WTC11 (cell line): ENCODE measurements at places on chromosomes 6 and 20. TPM values are rescaled to one million over a fixed set of nuclear protein-coding genes. Genes with fewer than 3 reads are reported as not detected.

- no peak overlapping the region for H3K4me3 ChIP-seq
- H3K4me1 ChIP-seq, result no peaks in the 10 kb centered on the region
- no peaks in the 10 kb centered on the region for H3K36me3 ChIP-seq
- H3K27me3 ChIP-seq, result no peaks in the 10 kb centered on the region
These were observed 42.2 kb downstream of the PKIB start for GRCh38 chr6:122652431-122652830.

Gene BPIFB4
- not detected in 3 replicates for total RNA-seq

GRCh38 chr6:126773112-126773805 is 345.2 kb upstream of the RSPO3 start:
- DNase-seq, result no peak
- no peaks in the 10 kb centered on the region for H3K36me3 ChIP-seq
- no peak overlapping the region for H3K4me3 ChIP-seq
- H3K4me1 ChIP-seq, result peaks cover 18% of the 10 kb centered on the region
- H3K27me3 ChIP-seq, result peaks cover 6% of the 10 kb centered on the region

DNA sequence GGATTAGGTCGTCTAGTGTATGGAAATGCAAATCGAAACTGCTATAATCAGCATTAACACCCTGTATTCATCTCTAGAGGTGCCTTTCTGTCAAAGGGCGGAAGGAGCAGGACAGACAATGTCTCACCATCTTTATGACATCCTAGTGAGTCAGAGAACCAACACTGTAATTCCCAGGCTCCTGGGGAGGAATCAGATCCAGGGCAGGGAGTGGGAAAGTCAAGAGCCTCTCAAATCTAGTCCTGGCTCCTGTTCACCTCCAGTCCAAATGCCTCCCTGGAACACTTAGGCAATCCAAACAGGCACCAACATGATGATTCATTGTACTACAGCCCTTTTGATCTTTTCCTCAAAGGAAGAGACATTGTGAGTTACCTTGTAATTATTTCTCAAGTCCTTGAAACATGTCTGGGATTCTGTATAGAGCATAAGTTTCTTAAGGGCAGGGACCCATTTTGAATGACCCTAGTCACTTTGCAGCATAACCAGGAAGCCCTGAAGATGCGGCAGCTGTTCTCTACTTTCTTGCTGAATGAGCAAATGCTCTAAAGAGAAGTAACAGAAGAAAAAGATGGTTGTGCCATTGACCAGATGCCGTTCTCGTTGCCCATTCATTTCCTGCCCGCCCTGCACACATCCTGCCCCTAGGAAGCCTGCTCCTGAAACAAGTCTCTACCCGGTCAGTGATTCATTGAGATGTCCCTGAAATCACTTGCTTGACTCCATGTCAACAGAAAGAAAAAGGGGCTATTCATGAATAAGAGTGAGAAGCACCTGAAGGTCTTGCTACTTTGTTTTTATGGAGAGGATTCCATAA is 112.8 kb upstream of the JARID2 start:
- no peak overlapping the region for H3K4me3 ChIP-seq
- H3K4me1 ChIP-seq, result peaks cover 51% of the 10 kb centered on the region
- DNase-seq, result no peak
- H3K27ac ChIP-seq, result no peak overlapping the region
- H3K36me3 ChIP-seq, result no peaks in the 10 kb centered on the region

DNA sequence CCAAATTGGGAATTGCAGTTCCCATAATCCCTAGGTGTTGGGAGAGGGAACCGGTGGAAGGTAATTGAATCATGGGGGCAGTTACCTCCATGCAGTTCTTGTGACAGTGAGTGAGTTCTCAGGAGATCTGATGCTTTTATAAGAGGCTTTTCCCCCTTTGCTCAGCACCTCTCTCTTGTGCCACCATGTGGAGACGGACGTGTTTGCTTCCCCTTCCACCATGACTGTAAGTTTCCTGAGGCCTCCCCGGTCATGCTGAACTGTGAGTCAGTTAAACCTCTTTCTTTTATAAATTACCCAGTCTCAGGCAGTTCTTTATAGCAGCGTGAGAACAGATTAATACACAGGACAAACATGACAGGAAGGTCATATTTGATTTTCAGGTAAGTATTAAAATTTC is 25.3 kb upstream of the HECA start:
- H3K27ac ChIP-seq, result no peak overlapping the region
- peak; percentile 62 for DNase-seq
- 0 out of 2 replicates have a peak, but pooled peaks cover 2% of the 10 kb centered on the region for H3K4me1 ChIP-seq
- no peak overlapping the region for H3K4me3 ChIP-seq
- H3K27me3 ChIP-seq, result no peaks in the 10 kb centered on the region
- no peaks in the 10 kb centered on the region for H3K36me3 ChIP-seq

DNA sequence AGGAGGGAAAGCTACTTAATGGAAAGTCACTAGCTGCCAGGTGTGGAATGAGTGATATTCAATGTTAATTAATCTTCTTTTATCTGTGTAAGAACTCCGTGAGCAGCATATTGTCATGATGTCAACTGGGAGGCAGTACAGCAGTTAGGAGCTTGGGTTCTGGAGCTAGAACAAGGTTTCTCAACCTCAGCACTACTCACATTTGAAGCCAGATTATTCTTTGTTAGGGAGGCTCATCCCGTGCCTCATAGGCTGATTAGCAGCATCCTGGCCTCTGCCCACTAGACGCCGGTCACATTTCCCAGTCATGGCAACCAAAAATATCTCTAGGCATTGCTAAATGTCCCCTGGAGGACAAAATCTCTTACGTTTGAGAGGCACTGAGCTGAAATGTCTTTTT is 41.2 kb downstream of the BCAS1 start:
- H3K4me1 ChIP-seq, result peaks cover 12% of the 10 kb centered on the region
- no peak for DNase-seq
- no peaks in the 10 kb centered on the region for H3K36me3 ChIP-seq
- no peak overlapping the region for H3K27ac ChIP-seq

- no peaks in the 10 kb centered on the region for H3K27me3 ChIP-seq
- no peak overlapping the region for H3K27ac ChIP-seq
- H3K4me1 ChIP-seq, result 0 out of 2 replicates have a peak, but pooled peaks cover 7% of the 10 kb centered on the region
- H3K36me3 ChIP-seq, result no peaks in the 10 kb centered on the region
- no peak for DNase-seq
These were observed 140.8 kb upstream of the PTPN1 start for GRCh38 chr20:50369225-50370035.

GRCh38 chr6:47789553-47789952 is 7.7 kb downstream of the OPN5 start:
- no peaks in the 10 kb centered on the region for H3K36me3 ChIP-seq
- H3K4me3 ChIP-seq, result no peak overlapping the region; the same call in 1 of the 2 replicates
- H3K27me3 ChIP-seq, result peaks cover 92% of the 10 kb centered on the region
- H3K4me1 ChIP-seq, result peaks cover 28% of the 10 kb centered on the region

GRCh38 chr6:90216072-90216977 is 80.3 kb downstream of the BACH2 start:
- no peak overlapping the region for H3K4me3 ChIP-seq
- peak; percentile 20 for DNase-seq
- H3K27ac ChIP-seq, result peak overlapping the region; percentile 61
- H3K4me1 ChIP-seq, result 0 out of 2 replicates have a peak, but pooled peaks cover 7% of the 10 kb centered on the region

Gene CLIC1
- total RNA-seq, result 229 to 244 TPM (median 230 TPM) in 3 replicates

- DNase-seq, result no peak
- H3K27ac ChIP-seq, result no peak overlapping the region
- no peaks in the 10 kb centered on the region for H3K36me3 ChIP-seq
- H3K27me3 ChIP-seq, result no peaks in the 10 kb centered on the region
- no peak overlapping the region for H3K4me3 ChIP-seq
These were observed 62.9 kb upstream of the HBS1L start for GRCh38 chr6:135117413-135117968.

Gene TSPO2
- total RNA-seq, result not detected in 3 replicates

GRCh38 chr6:56852260-56853010 is 102.5 kb upstream of the BEND6 start:
- H3K36me3 ChIP-seq, result peaks cover 4% of the 10 kb centered on the region; the same call in 1 of the 2 replicates
- peak overlapping the region; percentile 96 for H3K27ac ChIP-seq
- no peak for DNase-seq
- peak overlapping the region; percentile 94 for H3K4me3 ChIP-seq
- no peaks in the 10 kb centered on the region; the same call in 1 of the 2 replicates for H3K27me3 ChIP-seq
- peaks cover 47% of the 10 kb centered on the region for H3K4me1 ChIP-seq

Gene ENPP5
- total RNA-seq, result 9.1 to 10.8 TPM (median 9.3 TPM) in 3 replicates

DNA sequence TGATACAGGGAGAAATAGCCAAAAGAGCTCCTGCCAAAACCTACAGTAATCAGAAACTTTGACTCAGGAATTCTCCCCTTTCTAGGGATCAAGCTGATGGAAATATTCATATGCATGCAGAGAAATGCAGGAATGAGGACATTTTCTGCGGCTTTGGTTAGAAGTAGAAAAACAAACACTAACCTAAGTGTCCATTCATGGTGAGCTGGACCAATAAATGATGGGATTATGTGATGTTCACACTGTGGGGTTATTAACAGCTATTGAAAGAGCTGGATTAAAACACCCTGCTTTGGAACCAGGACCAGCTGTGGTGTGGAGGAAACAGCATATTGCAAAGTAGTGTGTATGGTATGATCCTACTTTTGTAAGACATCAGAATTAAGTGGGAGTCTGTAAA is 143.1 kb downstream of the SYCP2 start:
- no peak overlapping the region for H3K4me3 ChIP-seq
- DNase-seq, result no peak
- H3K36me3 ChIP-seq, result peaks cover 16% of the 10 kb centered on the region

GRCh38 chr6:163745536-163746400 is 331.2 kb downstream of the QKI start:
- H3K4me3 ChIP-seq, result no peak overlapping the region

DNA sequence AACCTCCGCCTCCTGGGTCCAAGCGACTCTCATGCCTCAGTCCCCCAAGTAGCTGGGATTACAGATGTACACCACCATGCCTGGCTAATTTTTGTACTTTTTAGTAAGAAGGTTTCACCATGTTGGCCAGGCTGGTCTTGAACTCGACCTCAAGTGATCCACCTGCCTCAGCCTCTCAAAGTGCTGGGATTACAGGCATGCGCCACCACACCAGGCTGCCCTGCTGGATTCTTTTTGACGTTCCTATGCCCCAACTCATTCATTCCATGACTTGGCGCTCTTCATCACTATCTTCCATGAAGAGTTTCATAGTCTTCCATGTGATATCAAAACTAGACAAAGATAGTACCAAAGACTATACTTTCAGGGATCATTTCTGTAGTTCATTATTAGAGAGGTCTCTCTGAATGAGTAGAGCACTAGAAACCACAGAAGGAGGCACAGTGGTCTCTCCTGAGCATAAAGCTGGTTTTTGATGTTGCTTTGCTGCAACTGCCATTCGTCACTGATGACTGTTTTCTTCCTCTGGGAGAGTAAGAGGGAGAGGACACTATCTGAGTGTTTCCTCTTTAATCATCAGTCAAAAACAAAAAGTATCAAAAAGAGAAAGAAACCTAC is 23.5 kb downstream of the DNAAF9 start:
- H3K27ac ChIP-seq, result no peak overlapping the region
- peaks cover under 1% of the 10 kb centered on the region for H3K4me1 ChIP-seq
- H3K4me3 ChIP-seq, result no peak overlapping the region
- H3K36me3 ChIP-seq, result peaks cover under 1% of the 10 kb centered on the region; the same call in 1 of the 2 replicates
- DNase-seq, result no peak
- H3K27me3 ChIP-seq, result no peaks in the 10 kb centered on the region; the same call in 1 of the 2 replicates

Gene RIN2
- 2.1 to 4.3 TPM (median 2.8 TPM) in 3 replicates for total RNA-seq

DNA sequence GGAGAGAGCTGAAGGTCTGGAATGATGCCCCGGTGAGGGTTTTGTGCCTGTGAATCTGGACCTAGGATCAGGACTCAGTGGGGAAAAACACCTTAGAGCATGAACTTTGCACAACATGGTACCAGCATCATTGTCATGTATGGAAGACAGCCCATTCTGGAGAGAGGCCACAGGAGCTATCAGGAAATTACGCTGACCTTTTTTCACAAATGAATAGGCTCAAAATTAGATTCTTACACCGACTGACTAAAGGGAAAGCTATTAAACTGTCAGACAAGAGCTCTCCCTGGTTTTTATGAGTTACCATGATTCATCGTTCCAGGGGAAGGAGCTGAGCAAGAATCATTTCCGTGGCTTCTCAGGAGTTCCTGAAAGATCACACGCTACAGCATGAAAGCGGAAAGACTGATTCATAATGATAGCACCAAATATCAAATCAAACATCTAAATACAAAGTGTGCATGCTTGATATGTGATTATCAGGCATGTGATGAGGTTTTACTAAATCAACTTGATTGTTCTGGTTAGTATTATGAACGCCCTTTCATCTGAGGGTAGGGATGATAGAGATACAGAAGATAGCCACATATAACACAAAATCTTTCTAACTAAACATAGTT is 224.9 kb upstream of the SMLR1 start:
- peaks cover 11% of the 10 kb centered on the region for H3K4me1 ChIP-seq
- H3K27me3 ChIP-seq, result no peaks in the 10 kb centered on the region
- DNase-seq, result no peak
- H3K36me3 ChIP-seq, result no peaks in the 10 kb centered on the region

Gene GID8
- 56.2 to 70.2 TPM (median 56.6 TPM) in 3 replicates for total RNA-seq

GRCh38 chr6:36674942-36675341 is 3.6 kb upstream of the CDKN1A start:
- no peak for DNase-seq
- no peak overlapping the region for H3K4me3 ChIP-seq
- H3K27ac ChIP-seq, result no peak overlapping the region; the same call in 1 of the 2 replicates
- peaks cover 33% of the 10 kb centered on the region for H3K4me1 ChIP-seq

Gene TRAPPC3L
- not detected in 3 replicates for total RNA-seq

DNA sequence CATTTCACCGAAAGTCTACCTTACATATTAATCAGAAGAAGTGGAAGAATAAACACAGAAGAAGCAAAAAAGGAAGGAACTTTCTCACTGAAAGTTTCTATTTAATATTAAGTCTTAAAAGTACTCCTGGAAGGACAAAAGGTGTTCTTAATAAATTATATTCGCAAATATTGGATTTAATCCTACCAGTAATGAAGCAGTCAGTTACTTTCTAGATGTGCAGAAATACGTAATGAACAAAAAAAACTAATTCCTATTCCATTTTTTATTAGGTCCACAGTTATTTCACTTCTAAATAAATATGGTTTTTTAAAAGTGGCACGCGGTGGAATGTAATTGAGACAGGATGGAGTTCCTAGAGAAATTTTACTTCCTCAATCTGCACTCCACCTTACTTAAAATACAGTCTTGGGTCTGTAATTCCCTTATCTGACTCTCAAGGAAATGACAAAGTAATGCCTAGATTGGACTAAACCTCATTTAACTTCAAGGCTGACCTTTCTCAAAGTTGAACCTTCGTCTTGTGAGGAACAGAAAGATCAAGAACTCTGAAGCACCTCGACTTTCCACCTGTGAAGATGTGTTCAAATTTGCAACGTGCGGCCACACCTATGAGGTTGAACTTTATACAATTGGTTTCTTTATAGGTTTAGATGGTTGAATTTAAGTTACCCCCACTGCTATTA is 1.1 kb upstream of the TRAM2 start:
- peaks cover 3% of the 10 kb centered on the region; the same call in 1 of the 2 replicates for H3K27me3 ChIP-seq
- H3K27ac ChIP-seq, result peak overlapping the region; percentile 100
- no peak for DNase-seq
- no peaks in the 10 kb centered on the region for H3K36me3 ChIP-seq
- H3K4me1 ChIP-seq, result peaks cover 39% of the 10 kb centered on the region
- H3K4me3 ChIP-seq, result peak overlapping the region; percentile 90

Gene LBP
- total RNA-seq, result 0.27 to 0.37 TPM (median 0.34 TPM) in 3 replicates

- H3K27ac ChIP-seq, result no peak overlapping the region
- DNase-seq, result no peak
- no peaks in the 10 kb centered on the region for H3K36me3 ChIP-seq
- no peaks in the 10 kb centered on the region for H3K4me1 ChIP-seq
- H3K27me3 ChIP-seq, result no peaks in the 10 kb centered on the region
- H3K4me3 ChIP-seq, result no peak overlapping the region
These were observed 143.4 kb upstream of the SOX4 start for GRCh38 chr6:21450149-21450548.

GRCh38 chr6:46352541-46353268 is 138.5 kb downstream of the RCAN2 start:
- DNase-seq, result no peak
- H3K27ac ChIP-seq, result no peak overlapping the region
- peaks cover 2% of the 10 kb centered on the region; the same call in 1 of the 2 replicates for H3K27me3 ChIP-seq
- H3K36me3 ChIP-seq, result no peaks in the 10 kb centered on the region
- no peak overlapping the region for H3K4me3 ChIP-seq
